ENCODE measurements at places on chromosomes 13 and 19. TPM values are rescaled to one million over a fixed set of nuclear protein-coding genes. Genes with fewer than 3 reads are reported as not detected.

DNA sequence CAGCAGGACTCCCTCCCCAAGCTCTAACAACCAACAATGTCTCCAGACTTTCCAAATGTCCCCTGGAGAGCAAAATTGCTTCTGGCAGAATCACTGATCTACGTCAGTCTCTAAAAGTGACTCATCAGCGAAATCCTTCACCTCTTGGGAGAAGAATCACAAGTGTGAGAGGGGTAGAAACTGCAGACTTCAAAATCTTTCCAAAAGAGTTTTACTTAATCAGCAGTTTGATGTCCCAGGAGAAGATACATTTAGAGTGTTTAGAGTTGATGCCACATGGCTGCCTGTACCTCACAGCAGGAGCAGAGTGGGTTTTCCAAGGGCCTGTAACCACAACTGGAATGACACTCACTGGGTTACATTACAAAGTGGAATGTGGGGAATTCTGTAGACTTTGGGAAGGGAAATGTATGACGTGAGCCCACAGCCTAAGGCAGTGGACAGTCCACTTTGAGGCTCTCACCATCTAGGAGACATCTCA, 6.2 kb upstream of the CEACAM5 start:
- no peaks in the 10 kb centered on the region for H3K27me3 ChIP-seq
- H3K27ac ChIP-seq = no peak overlapping the region
- H3K4me3 ChIP-seq = no peak overlapping the region
- H3K4me1 ChIP-seq = no peaks in the 10 kb centered on the region
- DNase-seq = no peak
- no peaks in the 10 kb centered on the region for H3K36me3 ChIP-seq

- no peaks in the 10 kb centered on the region for H3K27me3 ChIP-seq
- H3K4me3 ChIP-seq = no peak overlapping the region
- DNase-seq = no peak
- H3K27ac ChIP-seq = no peak overlapping the region
- H3K36me3 ChIP-seq = peaks cover 14% of the 10 kb centered on the region
- H3K4me1 ChIP-seq = peaks cover 34% of the 10 kb centered on the region
These were observed 2.7 kb downstream of the SNAPC2 start for GRCh38 chr19:7922836-7923195.

DNA sequence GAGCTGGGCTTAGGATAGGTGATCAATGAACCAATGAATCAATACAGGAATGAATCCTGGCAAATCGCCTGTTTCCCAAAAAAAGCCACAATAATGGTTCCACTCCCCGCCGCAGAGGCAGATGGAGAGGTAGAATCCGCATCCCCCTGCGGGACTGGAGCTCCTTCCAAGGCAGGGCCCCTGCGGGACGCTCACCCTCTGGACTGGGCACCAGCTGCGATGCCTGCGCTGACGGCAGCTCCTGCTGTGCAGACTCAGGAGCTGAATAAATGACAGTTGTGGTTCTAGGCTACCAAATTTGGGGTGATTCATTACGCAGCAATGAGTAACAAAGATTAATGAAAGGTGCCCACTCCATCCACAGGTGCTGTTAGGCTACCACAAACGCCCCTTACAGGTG, 8.8 kb upstream of the CDC34 start:
- H3K4me1 ChIP-seq = no peaks in the 10 kb centered on the region
- H3K36me3 ChIP-seq = peaks cover 2% of the 10 kb centered on the region
- H3K27me3 ChIP-seq = no peaks in the 10 kb centered on the region
- H3K27ac ChIP-seq = no peak overlapping the region
- H3K4me3 ChIP-seq = no peak overlapping the region
- DNase-seq = no peak

DNA sequence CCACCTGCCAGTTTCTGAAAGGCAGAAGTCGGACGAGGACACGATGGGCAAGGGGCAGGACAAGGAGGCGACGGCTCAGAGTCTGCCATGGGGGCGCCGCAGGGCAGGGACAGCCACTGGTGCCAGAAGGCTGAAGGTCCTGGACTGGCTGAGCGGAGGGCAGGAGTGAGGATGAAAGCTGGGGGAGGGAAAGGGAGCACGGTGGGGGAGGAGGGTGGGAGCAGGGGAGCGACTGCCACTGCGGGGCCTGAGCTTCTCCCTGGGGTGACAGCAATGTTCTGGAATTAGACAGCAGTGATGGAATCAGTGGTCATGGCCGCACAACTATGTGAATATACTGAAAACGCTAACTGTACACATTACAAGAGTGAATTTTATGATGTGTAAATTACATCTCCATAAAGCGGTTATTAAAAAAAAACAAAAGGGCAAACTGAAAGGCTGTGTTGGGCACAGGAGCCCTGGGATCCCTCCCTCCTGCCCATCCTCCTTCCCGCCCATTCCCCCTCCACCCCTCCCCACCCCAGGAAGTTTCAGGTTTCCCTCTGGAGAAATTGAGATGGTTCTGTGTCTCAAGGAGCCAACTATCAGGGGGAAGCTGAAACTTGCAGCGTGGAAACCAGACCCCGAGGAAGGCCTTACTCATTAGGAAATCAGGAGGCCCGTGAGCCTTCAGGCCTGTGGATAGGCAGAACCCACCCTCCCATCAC, 15.9 kb downstream of the MLLT1 start:
- H3K27me3 ChIP-seq = no peaks in the 10 kb centered on the region
- peaks cover 12% of the 10 kb centered on the region for H3K36me3 ChIP-seq
- H3K4me3 ChIP-seq = no peak overlapping the region

- no peaks in the 10 kb centered on the region for H3K27me3 ChIP-seq
- H3K27ac ChIP-seq = peak overlapping the region; percentile 63
- no peak overlapping the region for H3K4me3 ChIP-seq
- DNase-seq = no peak
These were observed 6.9 kb downstream of the SYDE1 start for GRCh38 chr19:15114153-15114540.

- DNase-seq = no peak
- H3K4me3 ChIP-seq = no peak overlapping the region
- H3K27me3 ChIP-seq = no peaks in the 10 kb centered on the region
- H3K36me3 ChIP-seq = no peaks in the 10 kb centered on the region
- no peaks in the 10 kb centered on the region for H3K4me1 ChIP-seq
These were observed 724.5 kb downstream of the SLITRK6 start for GRCh38 chr13:85074543-85075313.

DNA sequence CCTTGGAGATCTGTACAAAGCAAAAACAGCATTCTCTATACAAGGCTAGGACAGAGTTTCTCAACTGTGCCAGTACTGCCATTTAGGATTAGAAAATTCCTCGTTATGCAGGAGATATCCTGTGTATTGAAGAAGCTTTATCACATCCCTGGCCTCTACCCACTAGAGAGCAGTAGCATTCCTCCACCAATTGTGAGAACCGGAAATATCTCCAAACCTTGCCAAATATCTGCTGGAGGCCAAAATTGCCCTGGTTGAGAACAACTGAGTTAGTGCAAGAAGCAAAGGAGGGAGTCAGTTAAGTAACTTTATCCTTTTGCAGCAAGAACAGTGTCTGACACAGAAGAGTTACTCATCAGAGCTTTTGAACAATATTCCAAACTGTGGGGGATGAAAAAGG, 16.2 kb upstream of the FREM2 start:
- peaks cover 3% of the 10 kb centered on the region for H3K27me3 ChIP-seq
- H3K4me1 ChIP-seq = no peaks in the 10 kb centered on the region
- no peak overlapping the region for H3K4me3 ChIP-seq
- DNase-seq = no peak

- no peak overlapping the region for H3K27ac ChIP-seq
- H3K27me3 ChIP-seq = no peaks in the 10 kb centered on the region
- no peaks in the 10 kb centered on the region for H3K4me1 ChIP-seq
- H3K36me3 ChIP-seq = peaks cover 10% of the 10 kb centered on the region
- H3K4me3 ChIP-seq = no peak overlapping the region
These were observed 61.8 kb upstream of the RANBP3 start for GRCh38 chr19:6039566-6040225.

DNA sequence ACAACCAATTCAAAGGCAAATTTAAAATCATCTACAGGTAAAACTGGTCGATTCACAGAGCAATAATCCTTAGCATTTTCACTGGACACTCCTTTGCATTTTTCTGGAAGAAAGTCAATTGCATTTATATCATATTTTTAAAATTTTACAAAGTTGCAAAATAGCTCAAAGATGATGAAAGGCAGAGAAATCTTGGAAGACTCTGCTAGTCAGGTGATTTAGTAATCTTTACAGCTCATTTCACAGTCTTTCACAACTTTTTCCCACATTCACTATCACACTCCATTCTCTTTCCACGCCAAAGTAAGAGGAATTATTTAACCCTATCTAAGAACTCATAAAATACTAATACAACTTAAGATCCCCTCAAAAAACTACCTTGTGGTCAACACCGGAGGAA, 1063.8 kb downstream of the EFNB2 start:
- H3K27ac ChIP-seq = no peak overlapping the region
- H3K4me1 ChIP-seq = no peaks in the 10 kb centered on the region
- H3K4me3 ChIP-seq = no peak overlapping the region
- no peak for DNase-seq

- DNase-seq = no peak
- no peaks in the 10 kb centered on the region for H3K27me3 ChIP-seq
- H3K4me3 ChIP-seq = no peak overlapping the region
- H3K4me1 ChIP-seq = no peaks in the 10 kb centered on the region
These were observed 145.0 kb downstream of the ZNF675 start for GRCh38 chr19:23541991-23542390.

CCDC169 gene
- total RNA-seq = not detected

APC2 gene
- total RNA-seq = 0.78 TPM

SYDE1 gene
- total RNA-seq = 83.3 TPM

GAMT gene
- 55.1 TPM for total RNA-seq

CEACAM7 gene
- not detected for total RNA-seq

Data from thoracic aorta (tissue), 2 donors.